GDM1 (cell line): ENCODE measurements at places on chromosomes 16 and 17.

GRCh38 chr17:81824595-81824994, 8.5 kb downstream of the MCRIP1 start:
- no peak for DNase-seq

GRCh38 chr16:1965396-1966001, 873 bp upstream of the RPS2 start:
- DNase-seq = no peak

GRCh38 chr16:85959686-85960085, 60.7 kb downstream of the IRF8 start:
- DNase-seq = no peak

DNA sequence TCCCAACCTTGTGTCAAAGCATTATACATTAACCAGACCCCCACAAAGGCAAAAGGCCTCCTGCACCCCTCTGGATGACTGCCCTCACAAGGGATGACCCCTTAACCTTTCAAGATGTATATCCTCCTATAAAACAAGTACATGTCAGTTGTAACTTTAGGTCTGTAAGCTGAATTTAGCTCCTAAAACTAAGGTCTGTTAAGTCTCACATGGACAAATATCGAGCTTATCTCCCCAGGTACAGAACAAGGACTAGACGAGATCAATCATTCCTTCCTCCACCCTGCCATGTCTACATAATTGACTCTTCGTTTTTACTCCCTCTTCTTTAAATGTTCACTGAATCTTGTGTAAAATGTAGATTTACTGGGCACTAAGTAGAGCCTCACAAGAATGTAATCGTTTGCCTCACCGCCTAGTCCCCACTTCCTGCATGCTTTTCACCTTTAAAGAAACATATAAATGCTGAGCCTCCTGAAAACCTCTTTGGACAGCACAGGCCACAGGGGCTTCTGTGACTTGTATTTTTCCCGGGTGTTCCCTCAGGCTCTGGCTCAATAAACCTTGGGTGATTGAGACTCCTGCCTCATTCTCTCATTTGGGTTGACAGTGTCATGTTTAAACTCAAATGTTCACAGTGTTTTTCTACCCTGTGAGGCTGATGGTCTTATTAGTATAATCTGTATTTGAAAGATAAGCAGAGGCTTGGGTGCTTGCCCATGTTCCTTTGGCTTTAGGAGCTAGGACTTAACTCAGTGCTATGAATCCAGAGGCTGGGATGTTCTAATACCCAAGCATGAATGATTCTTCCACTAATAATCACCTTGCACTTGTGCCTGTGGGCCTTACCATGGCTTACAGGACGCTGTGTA, 37.6 kb downstream of the MMD start:
- no peak for DNase-seq

- DNase-seq = no peak
These were observed 3.1 kb upstream of the SDK2 start for GRCh38 chr17:73647301-73647695.

- no peak for DNase-seq
These were observed 190.7 kb downstream of the FOXL1 start for GRCh38 chr16:86768999-86769398.

GRCh38 chr17:47776330-47777197, 43.5 kb downstream of the TBX21 start:
- DNase-seq = peak; percentile 14

- DNase-seq = peak; percentile 75
These were observed at the start of gene SLC16A5 for GRCh38 chr17:75087558-75088453. Gene SLC16A5 (plus strand): TSS chr17:75087954. CDS start chr17:75093637, 5,683 bp downstream.

- DNase-seq = peak; percentile 55
These were observed 1.9 kb downstream of the TSEN54 start for GRCh38 chr17:75518201-75518600.

DNA sequence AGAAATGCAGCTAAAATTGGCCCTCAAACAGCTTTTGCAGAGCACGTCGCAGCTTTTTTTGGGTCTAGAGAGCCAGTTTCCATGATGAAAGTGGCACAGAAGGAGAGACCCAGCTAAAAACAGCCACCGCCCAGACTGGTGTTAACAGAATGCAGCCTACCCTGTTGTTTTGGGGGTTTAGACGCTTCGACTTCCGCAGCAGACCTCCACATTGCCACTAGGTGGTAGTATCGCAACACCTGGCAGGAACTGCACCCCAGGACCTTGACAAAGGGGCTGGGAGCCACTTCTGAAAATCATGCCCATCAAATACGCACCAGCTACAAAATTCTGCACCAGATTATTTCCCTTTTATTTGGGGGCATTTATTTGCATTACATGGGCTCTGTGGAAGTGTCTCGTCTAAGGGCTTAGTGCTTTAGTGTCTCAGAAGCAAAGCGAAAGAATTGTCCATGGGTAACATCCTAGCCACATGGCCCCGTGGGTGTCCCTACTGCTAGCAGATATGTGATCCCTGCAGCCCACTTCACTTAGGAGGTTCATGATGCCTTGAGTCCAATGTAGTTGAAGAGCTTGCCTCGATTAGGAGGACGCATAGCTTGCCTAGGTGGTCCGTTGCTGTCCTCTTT, 167.1 kb downstream of the HAPSTR1 start:
- peak; percentile 14 for DNase-seq

DNA sequence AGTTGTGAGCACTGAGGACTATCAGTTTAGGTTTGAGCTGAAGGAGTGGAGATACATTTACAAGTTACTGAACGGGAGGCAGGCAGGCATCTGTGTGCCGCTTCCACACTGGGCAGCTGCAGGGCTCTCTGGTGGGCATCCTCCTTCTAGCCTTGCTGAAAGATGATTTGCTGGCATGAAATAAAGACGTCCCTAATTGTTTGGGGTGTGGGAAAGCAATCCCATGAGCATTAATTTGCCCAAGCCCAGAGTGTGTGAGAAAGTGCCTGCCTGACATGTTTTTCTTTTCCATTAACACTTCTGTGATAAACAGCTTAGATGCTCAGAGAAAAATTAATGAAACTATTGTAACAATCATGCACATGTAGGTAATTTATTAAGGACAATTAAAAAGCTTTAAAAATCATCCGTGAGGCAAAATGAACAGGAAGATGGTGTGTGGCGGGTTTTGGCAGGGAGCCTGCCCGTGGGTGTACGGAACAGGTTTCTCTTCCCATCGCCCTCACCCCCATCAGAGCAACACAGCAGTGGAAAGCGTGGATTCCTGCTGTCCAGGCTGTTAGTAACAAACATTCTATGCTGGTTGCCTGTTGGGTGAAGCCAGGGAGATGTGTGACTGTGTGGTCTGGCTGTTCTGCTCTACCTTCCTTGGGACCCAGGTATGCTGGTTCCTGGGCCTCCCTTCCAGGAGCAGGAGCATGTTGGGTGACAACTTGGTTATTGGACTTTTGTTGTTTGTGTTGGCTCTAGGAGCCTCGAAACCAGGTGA, 191.9 kb downstream of the MSI2 start:
- DNase-seq = no peak

GRCh38 chr17:50267074-50267841, 7.0 kb upstream of the TMEM92 start:
- peak; percentile 33 for DNase-seq

DNA sequence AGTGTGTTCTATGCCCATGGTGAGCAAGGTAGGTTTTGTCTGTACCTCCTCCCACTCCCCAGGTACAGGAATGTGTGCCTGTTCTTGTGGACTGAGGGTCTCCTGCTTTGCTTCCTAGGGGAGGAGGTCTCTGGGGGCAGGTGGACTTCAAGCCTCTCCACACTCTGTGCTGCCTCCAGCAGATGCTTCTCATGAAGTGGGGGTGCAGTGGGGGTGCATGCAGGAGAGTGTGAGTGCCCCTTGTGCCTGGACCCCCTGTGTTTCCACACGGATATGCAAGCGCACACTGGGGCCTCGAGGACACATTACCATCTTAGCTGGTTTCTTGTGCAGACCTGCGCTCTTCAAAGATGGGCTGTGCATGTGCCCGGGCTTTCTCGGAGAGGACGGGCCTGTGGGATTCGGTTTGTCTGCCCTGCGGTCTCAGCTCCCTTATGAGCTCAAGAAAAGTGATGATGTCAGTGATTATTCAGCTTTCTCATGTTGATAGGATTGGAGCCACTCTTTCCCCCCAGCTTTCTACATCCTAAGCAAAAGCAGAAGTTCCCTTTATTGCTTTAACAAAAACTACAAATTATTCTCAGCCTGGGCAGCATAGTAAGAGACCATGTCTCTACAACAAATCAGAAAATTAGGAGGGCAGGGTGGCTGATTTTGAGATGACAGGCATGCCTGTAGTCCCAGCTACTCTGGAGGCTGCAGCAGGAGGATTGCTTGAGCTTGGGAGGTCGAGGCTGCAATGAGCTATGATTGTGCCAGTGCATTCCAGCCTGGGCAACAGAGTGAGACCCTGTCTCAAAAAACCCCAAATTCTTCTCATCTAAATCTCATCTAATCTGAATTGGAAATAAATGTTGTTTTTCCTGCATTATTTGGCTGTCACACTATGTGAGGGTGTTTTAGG, 86.8 kb downstream of the RPTOR start:
- DNase-seq = no peak

DNA sequence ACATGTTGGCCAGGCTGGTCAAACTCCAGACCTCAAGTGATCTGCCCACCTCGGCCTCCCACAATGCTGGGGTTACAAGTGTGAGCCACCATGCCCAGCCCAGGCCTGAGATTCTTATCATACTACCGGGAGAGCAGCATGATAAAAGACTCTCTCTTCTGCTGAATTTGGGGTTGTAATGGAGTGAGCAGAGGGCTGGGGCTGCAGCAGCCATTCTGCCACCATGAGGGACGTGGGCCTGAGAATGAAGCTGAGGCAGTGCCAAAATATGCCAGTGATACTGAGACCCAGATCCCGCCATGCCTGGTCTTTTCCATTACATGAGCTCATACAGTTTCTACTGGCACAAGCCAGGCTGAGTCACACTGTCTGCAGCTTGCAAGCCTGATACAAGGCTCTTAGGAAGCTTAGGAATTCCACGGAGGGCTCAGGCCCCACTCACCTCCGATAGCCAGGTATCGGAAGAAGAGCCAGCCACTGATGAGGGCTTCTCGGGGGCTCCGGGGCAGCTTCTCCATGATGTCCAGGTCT, 19.6 kb upstream of the P2RX1 start:
- DNase-seq = no peak

GRCh38 chr16:24609417-24609739, 70.0 kb downstream of the RBBP6 start:
- DNase-seq = no peak

DNA sequence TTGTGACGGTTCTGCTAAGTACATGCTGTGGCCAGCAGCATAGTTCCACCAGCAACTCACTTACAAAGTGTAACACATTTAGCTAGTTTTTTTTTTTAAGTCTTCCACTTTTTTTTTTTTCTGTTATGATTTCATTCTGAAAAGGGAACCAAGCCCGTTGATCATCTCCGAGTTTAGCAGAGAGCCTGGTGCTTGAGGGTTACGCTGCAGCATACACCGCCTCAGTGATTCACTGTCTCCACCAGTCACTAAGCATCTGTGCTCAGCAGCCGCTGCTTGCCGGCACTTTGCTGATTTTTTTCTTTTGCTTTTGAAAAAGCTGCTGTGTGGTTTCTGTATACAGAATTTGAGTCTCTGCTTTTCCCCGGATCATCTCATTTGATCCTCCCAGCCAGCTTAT, 194.5 kb upstream of the CDH13 start:
- no peak for DNase-seq

DNA sequence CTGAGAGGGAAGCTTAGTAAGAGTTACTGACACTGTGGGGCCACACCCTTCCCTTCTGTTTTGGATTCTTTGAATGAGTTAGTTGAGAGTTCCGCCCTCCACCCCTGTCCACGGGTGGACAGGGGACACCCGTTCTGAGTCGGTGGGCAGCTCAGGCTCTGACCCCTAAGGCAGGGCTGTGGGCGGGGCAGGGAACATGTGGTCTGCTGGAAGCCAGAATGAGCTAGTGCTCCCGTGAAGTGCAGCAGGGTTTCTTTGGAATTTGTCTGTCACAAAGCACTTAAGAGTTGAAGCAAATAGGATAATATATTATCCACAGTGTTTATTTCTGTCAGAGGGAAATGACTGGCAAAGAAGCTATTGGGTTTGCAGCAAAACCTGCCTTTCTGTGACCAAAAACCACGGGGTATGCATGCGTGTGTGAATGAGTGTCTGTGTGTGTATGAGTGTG, 90.1 kb downstream of the CLEC16A start:
- DNase-seq = no peak

- no peak for DNase-seq
These were observed 10.5 kb upstream of the CLEC18A start for GRCh38 chr16:69940676-69941075.

- DNase-seq = no peak
These were observed 7.1 kb downstream of the ALKBH5 start for GRCh38 chr17:18190628-18191235.

DNA sequence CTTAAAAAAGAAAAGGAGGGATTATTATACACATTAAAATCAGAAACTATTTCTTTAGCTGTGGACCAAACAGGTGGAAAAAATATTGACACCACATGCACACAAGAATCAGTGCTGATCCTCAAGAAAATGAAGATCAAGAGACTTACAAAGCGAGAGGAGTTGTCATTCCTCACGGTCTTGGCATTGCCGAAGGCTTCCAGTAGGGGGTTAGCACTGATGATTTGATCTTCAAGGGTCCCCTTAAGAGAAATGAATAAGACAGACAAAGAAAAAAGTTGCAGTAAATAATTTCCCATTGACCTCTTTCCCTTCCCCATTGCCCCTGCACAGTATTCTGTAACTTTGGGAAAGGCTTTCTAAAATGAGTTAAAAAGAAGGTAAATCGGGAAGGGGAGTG, 6.0 kb downstream of the MYH4 start:
- no peak for DNase-seq

DNA sequence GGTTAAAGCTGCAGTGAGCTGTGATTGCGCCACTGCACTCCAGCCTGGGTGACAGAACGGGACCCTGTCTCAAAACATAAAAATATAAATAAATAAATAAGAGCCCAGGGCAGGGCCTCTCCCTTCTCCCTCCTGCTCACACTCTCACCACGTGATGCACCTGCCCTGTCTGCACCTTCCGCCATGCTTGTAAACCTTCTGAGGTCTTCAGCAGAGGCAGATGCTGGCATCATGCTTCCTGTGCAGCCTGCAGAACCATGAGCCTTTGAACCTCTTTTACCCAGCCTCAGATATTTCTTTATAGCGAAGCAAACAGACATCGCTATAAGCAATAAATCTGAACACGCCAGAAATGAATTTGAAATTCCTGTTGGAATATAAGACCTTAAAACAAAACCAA, 48.5 kb downstream of the HNF1B start:
- no peak for DNase-seq

GRCh38 chr17:55605705-55606487, 94.6 kb upstream of the SMIM36 start:
- no peak for DNase-seq

- DNase-seq = no peak
These were observed 64.6 kb downstream of the PLCG2 start for GRCh38 chr16:81843683-81844082.

DNA sequence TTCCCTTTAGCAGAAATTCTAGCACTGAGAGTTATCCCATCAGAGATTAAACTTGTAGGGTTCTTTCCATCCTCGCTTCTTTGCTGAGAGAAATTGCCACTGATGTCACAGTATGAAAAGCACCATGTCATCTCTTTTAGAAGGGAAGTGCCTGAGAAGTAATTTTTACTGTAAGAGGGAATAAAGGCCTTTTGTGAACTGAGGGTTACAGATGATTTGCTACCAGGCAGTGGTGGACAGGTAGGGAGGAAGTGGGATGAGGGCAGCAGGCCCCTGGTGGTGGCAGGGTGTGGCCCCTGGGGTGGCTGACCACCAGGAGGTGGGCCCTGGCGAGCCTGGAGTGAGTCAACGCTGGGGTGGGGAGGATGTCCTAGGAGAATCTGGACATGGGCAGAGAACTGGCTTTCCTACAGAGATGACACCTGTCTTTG, 6.4 kb upstream of the MILR1 start:
- DNase-seq = no peak

- no peak for DNase-seq
These were observed 15.3 kb upstream of the FZD2 start for GRCh38 chr17:44541884-44542581.
